Activated CD8-positive, alpha-beta memory T cell treated with anti-CD3 and anti-CD28 coated beads, Interleukin-2, amount 10 ng/mL, durations not matched to agents 7 days and 5 days (primary cell): ENCODE measurements at places on chromosomes 3 and 15.

- DNase-seq = no peak
Observed at GRCh38 chr3:159032311-159032710, 230.5 kb downstream of the MFSD1 start.

DNA sequence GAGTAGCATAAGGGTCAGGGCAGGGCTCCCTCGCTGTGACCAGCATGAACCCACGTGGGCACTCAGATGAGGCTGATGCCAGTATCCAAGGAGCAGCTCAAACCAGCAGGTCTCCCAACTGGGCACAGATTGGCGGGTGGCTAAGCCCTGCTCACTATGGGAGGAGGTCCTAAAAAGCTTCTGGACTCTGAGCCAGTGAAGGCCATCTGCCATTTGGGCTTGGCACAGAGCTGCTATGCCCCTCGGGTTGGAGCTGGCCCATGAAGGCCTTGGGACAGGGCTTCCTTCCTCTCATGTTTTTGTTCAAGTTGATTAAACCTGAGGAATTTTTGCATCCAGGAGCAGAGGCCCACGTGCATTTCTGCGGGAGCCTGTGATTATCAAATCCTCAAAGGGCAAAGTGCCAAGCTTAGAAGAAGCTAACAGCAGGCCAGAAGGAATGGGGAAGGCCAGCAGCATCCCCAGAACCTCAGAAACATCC, 4.3 kb upstream of the STRA6 start:
- DNase-seq = no peak

GRCh38 chr3:194983620-194984019, 287.3 kb downstream of the XXYLT1 start:
- DNase-seq = no peak

- DNase-seq = no peak
Observed at GRCh38 chr3:166734734-166735133, 645.4 kb downstream of the ZBBX start.

DNA sequence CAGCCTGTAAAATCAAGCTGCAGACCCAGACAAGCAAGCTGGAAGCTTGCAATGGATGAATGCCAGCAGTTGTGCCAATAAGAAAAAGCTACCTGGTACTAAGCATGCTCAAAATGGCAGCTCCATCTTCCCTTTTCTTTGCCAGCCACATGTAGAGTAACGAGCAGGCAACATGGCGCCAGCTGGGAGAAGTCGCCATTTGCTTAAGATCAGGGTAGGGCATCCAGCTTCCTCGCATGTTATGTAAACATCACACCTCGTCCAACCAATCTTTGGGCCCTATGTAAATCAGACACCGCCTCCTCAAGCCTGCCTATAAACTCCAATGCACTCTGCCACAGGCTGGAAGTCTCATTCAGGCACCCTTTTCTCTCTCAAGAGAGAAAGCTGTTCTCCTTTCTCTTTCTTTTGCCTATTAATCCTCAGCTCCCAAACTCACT, 973.9 kb downstream of the FHIT start:
- DNase-seq = no peak

- DNase-seq = no peak
Observed at GRCh38 chr3:131586277-131586676, 83.5 kb upstream of the MRPL3 start.

- no peak for DNase-seq
Observed at GRCh38 chr15:84081391-84082168, 154.0 kb upstream of the GOLGA6L4 start.

DNA sequence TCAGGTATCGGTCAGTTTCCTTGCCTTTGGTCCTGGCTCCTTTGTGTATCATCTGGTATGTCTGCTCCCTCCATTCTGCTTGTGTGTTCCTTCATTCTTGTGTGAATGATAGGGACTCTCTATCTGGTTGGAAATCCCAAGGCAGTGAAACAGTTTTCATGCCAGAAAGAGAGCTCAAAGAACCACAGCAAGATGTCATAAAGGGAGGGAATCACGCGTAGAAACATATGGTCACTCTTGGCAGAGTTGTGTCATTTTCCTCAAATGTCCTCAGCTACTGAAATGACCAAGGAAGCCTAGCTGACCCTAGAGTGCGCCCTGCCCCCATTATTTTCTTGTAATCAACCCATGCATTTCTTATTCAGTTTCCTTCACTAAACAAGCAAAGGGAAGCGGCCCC, 48.0 kb downstream of the RASGRP1 start:
- no peak for DNase-seq

DNA sequence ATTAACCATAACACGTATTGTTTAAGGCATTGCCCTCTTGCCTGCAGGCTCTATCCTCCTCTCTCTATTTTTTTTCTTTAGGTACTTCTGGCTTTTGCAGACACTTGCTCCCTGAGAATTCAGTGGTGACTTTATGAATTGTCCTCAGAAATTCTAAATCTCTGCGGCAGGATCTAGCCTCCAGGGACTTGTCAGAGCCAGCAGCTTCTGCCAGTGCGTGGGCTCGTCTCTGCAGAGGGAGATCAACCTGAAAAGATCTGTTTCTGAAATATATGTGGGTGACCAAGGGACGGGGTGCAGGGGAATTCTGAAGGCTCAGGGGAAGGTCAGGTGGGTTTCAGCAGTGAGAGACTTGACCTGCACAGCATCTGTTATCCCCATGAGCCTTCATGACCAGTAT, 326.1 kb upstream of the LRRFIP2 start:
- DNase-seq = no peak

- DNase-seq = no peak
Observed at GRCh38 chr15:77898811-77899730, 178.4 kb downstream of the TBC1D2B start.

DNA sequence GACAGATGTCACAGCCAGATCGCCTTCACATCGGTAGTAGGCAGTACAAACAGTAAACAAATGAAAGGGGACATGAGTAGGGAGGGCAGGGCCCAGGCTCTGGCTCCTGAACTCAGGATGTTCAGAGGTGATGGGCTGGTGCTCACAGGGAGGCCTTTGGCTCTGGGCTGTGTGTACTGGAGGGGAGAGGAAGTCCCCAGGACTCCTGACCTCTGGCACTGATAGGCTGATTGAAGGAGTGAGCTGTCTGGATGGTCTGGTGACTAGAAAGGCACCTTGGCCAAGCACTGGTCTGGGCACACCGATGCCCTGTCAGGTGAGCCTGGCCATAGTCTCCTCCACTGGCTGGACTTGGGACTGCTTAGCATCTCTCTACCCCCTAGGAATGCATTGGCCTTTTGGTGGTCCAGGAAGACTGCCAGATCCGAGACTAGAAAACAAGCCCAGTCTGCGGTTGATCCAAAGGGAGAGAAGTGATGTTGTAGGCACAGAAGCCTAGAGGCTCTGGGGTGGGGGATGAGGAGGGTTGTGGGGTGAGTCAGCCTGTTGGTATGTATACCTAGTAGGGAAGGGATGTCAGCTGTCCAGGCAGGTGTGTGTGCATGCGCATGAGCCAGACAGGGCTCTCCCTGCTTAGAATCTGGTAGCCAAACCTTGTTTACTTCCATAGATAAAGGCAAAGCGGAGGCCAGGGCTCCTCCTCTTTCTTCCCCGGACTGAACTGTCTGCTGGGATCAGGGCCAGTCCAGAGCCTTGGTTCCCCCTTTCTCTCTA, 1.9 kb downstream of the SPINT1 start:
- no peak for DNase-seq

- no peak for DNase-seq
Observed at GRCh38 chr3:43302116-43302880, 16.0 kb downstream of the SNRK start.
